Endothelial cell of umbilical vein (primary cell): ENCODE measurements at places on chromosomes 4 and X.

GRCh38 chr4:111631215-111631999 is 513.8 kb upstream of the FAM241A start:
- H3K27me3 ChIP-seq: peaks cover 8% of the 10 kb centered on the region
- no peak overlapping the region for H3K4me3 ChIP-seq
- H3K4me1 ChIP-seq: no peaks in the 10 kb centered on the region

GRCh38 chr4:602559-602942 is 22.8 kb upstream of the PDE6B start:
- no peak overlapping the region for H3K27ac ChIP-seq
- no peaks in the 10 kb centered on the region for H3K36me3 ChIP-seq
- no peaks in the 10 kb centered on the region for H3K4me1 ChIP-seq
- H3K27me3 ChIP-seq: no peaks in the 10 kb centered on the region

- no peaks in the 10 kb centered on the region for H3K36me3 ChIP-seq
- no peak for DNase-seq
- no peak overlapping the region for H3K27ac ChIP-seq
- H3K4me1 ChIP-seq: peaks cover 6% of the 10 kb centered on the region
- H3K4me3 ChIP-seq: no peak overlapping the region
These were observed 8.5 kb downstream of the TAFAZZIN start for GRCh38 chrX:154419688-154420401.

DNA sequence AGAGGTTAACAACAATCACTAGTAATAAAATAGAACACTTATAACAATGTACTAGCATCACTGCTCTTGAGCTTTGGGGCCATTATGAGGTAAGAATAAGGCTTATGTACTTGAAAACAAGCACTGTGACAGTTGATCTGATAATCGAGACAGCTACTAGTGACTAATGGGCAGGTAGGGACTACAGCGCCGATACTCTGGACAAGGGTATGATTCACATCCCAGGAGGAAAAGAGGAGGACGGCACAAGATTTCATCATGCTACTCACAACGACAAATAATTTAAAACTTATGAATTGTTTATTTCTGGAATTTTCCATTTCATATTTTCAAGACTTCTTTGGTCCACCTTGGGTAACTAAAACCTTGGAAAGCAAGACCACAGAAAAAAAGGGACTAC is 62.3 kb downstream of the FAM184B start:
- H3K4me1 ChIP-seq: no peaks in the 10 kb centered on the region
- H3K27ac ChIP-seq: no peak overlapping the region
- no peaks in the 10 kb centered on the region for H3K36me3 ChIP-seq
- H3K4me3 ChIP-seq: no peak overlapping the region

DNA sequence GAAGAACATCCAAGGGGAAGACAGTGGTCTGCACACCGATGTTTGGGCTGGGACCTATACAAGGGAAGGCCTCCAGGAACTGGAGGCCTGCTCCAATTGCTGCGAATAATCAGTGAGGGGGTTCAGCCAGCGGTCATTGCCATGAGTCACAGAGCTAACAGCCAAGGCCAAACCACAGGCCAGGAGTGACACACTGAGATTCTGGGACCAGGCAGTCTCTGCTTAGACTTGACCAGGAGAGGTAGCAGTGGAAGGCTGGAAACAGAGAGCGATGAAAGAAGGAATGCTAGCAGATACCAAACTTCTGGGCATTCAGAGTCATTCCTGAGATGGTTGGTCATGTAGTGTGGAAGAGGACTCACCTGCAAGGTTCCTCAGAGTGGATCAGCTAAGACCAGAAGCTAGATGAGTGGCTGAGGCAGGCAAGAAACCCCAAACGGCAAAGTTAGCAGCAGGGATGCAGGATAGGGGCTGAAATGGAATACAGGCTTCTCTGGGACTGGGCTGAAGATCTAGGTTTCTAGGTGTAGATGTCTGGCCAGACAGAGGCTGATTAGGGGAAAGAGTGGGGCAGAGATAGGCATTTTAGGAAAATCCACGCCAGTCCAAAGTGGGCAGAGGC is 54.7 kb downstream of the CNGA2 start:
- no peaks in the 10 kb centered on the region for H3K27me3 ChIP-seq
- DNase-seq: peak; percentile 39
- no peak overlapping the region for H3K4me3 ChIP-seq
- no peak overlapping the region for H3K27ac ChIP-seq
- no peaks in the 10 kb centered on the region for H3K36me3 ChIP-seq

- no peak for DNase-seq
- H3K4me1 ChIP-seq: no peaks in the 10 kb centered on the region
- H3K36me3 ChIP-seq: no peaks in the 10 kb centered on the region
- no peak overlapping the region for H3K4me3 ChIP-seq
These were observed 1112.5 kb downstream of the TECRL start for GRCh38 chr4:63296773-63297172.

- H3K27ac ChIP-seq: no peak overlapping the region
- no peak overlapping the region for H3K4me3 ChIP-seq
- no peaks in the 10 kb centered on the region for H3K27me3 ChIP-seq
- DNase-seq: no peak
These were observed 14.1 kb downstream of the S100G start for GRCh38 chrX:16664074-16664473.
